Kidney capillary endothelial cell (primary cell): ENCODE measurements at places on chromosomes 5 and 9.
A peak's percentile ranks its signal among the peaks of the same experiment; 100 is the strongest.

DNA sequence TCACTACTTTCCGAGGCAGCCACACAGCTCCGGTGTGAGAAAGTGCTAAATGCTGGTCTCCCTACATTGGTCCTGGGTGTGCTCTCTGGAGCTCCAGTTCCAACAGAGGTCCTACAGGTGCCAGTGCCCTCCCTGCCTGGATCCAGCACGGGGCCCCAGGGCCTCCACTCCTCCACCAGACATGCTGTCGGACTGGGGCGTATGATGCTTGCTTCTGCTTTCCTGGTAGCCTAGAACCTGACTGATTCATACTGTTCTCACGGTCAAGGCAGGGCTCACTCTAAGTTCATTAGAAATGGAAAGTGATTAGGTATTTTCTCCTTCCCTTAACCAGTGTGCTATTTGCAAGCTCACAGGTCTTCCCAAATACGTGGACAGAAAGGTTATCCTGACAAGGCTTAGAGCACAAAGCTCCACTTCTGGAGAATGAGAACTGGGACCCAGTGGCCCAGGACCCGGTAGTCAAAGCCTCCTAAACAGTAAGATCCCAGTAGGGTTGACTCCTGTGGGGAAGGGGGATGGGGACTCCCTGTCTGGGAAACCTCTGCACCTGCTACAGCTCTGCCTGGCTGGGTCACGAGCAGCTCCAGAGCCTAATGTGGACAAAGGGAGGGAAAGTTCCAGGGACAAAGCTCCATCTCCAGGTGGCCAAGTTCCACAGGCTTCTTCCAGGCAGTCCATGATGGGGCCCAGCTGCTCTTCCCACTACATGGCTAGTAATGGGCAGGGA, 98.1 kb downstream of the PAX5 start:
- DNase-seq = no peak

DNA sequence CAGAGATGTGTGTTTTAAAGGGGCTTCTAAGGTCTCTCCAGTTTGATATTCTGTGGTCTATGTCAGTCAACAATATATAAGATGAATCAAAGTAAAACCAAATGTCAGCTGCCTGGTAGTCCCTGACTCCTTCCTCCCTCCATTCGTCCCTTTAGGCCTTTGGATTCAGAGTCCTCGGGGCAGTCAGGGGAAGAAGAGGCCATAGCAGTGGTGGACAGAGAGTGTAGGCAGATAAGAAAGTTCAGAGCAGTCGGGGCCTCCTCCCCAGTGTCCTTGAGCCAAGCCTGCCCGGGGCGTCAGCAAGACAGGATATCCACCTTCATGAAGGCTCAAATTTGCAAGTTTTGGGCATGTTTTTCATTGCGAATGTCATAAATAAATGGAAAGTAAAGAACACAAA, 110.6 kb downstream of the ADAMTS16 start:
- DNase-seq = no peak

- no peak for DNase-seq
Measured at GRCh38 chr5:43427306-43427705, 15.1 kb upstream of the CCL28 start.

DNA sequence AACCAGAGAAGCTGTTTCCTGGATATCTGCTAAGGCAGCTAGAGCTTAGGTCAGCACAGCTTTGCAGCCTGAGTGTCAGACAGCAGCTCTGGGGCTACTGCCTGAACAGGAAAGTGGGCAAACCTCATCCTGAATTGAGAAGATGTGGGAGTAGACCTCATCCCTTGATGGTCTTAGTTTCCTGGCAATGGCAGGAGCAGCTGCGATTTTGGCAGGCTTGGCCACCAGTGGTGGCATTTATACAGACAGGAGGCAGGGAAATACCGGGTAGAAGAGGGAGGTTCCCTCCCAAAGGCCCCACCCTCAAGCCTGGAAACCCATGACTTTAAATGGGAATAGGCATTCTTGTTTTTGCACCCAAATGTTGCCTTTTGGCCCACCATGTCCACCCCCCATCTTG, 69.7 kb downstream of the LIX1 start:
- no peak for DNase-seq

DNA sequence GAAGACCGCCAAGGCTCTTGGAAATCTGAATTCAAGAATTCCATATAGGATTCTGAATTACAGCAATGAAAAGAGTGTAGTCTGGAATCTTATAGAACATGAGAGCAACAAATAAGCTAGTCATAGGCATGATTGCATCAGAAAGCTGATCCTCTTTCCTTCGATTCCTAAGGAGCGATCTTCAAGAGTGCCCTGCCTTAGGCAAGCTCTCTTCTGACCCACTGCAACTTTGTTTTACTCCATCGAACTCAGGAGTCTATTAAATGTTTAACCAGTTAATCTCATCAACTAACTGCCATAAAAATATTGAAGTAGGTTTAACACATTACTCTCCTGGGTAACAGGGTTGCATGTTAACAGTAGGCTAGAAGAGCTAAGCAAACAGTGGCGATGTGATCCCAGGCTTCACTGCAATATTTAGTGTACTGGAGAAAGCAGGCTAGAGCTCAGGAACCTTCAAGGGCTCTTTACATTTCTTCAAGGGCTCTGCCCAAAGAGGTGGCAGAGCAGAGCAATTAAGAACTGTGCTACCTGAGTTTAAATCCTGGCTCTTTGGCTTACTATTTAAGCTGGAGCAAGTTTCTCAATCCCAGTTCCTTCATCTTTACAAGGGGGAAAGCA, 146.3 kb downstream of the RORB start:
- no peak for DNase-seq

DNA sequence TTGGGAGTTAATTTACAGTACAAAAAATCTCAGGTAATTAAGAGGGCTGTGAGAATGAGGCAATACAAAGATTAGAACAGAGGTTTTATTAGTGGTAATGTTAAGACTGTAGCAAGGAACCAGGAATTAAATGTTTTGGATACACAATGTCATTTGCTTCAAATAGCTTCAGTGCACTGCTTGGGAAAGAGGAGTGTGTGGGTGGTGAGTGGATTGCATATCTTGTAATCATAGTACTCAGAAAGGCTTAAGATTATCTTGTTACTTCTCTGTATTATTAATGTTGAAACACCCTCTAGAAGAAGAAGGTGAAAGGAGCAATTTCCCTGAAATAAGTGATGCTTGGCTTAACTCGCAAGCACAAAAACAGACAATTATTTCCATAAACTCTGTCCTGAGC, 21.0 kb upstream of the TBCA start:
- no peak for DNase-seq

- DNase-seq = peak; percentile 15
Measured at GRCh38 chr5:159038907-159039306, 60.8 kb downstream of the EBF1 start.

- peak; percentile 44 for DNase-seq
Measured at GRCh38 chr9:22469928-22470544, 23.4 kb downstream of the DMRTA1 start.

GRCh38 chr9:18596920-18597319, 123.0 kb downstream of the ADAMTSL1 start:
- no peak for DNase-seq

- no peak for DNase-seq
Measured at GRCh38 chr5:101370181-101370580, 467.1 kb upstream of the ST8SIA4 start.

DNA sequence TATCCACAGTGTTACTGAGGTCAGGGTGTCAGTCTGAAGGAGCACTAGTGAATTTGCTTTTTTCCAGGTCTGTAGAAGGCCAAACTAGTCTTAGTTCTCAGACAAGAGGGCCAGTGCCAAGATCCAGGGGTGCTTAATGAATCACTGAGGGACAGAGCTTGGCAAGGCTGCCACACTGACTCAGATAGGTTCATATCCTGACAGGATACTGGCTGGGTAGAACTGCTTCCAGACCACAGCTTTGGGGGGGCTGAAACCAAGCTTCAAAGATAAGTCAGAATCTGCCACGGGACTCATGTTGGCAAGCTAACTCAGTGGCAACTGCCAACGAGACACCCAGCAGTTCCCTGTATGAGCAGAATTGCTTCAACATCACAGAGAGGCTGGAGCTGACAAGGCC, 1125.4 kb downstream of the EFNA5 start:
- no peak for DNase-seq

- DNase-seq = no peak
Measured at GRCh38 chr9:114414346-114414745, 26.6 kb upstream of the AKNA start.

- no peak for DNase-seq
Measured at GRCh38 chr5:116668390-116668789, 93.8 kb upstream of the SEMA6A start.

DNA sequence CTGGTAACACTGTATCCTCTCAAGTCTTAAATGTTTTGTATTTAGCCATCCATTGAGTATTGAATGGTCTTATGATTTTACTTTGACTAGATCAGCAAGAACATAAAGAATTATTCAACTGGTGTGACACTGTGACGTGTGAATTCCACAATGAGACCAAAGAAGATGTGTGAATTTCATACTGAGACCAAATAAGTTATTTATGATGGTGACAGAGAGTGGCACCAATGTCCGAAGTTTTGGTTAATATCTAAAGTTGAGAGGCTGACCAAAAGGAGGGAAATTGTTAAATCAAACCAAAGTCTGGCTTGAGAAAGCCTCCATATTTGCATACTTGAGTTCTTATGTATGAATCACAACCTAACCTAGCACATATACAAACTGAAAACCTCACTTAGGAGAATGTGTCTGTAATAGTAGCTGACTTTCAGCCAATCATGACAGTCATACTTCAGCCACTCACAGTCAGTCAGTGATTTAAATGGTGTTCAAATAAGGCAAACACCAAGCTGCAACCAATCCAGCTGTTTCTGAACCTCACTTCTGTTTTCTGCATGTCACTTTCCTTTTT, 31.5 kb upstream of the FAM170A start:
- no peak for DNase-seq

DNA sequence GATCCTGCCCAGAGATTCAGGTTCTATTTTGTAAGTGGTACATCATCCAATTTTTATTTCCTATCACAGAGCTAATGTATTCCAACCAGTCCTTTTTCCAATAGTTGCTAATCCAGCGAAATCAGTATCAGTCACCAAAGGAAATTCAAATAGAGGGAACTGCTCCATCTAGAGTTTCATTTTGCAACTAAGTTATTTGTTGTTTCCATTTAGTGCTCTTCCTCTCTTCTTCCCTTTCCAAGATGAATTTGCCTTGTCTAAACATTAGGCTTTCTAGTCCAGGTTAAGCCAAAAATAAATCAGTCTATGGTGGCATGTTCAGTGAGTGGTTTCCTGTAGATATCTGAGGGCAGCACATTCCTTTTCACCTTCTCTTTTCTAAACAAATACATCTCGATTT, 79.8 kb upstream of the SPATA31D4 start:
- peak; percentile 16 for DNase-seq

DNA sequence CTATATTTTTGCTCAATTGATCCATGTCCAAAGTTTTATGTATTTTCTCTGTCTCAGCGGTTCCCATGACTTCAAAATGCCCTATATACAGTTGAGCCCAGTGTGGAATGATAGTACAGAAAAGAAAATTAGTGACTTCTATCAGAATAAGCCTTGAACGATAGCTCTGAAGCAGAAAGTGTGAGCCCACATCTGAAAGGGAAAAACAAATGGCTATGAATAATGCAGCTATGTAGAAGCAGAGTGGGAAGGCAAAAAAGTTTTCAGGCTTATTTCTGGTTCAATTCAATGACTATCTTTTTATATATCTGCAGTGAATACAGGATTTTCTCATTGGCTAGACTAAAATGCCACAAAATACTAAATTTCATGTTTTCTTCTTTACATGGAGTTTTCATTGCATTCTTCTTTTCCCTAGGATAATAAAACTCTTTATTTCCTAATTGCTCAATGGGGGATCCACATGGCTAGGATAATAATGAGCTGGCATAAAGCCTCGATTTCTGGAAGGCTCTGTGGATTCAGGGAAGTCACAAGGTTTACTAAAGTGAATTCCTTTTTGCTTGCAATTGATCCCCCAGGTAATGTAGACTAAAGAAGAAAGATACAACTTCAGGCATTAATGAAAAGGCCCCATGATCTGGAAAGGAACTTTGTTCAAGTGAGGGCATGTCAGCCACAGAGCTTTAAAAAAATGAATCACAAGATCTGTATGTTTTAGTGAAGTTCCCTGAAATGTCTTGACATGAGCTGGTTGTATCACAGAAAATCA, 377.0 kb upstream of the RIOK2 start:
- DNase-seq = no peak

DNA sequence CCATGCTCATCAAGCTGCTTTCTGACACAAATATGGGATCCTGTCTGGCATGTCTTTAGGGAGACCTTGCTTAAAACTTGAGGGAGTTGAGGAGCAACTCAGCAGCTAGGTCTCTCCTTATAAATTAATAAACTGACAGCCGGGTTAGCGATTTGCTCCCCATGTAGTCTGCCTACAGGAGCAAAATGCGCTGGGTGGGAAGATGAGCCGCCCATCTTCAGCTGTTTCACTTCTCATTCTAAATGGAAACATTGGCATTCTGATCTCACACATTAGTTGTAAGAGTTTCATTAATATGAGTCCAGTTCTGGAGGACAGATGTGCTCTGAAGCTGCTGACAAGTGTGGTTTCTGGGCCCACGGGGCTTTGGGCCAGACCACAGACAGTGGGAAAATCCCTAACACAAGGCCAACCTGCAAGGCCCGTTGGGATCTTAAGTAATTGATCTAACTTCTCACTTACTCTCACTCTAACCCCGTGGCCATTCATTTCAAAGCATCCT, 197.0 kb downstream of the MCTP1 start:
- no peak for DNase-seq

DNA sequence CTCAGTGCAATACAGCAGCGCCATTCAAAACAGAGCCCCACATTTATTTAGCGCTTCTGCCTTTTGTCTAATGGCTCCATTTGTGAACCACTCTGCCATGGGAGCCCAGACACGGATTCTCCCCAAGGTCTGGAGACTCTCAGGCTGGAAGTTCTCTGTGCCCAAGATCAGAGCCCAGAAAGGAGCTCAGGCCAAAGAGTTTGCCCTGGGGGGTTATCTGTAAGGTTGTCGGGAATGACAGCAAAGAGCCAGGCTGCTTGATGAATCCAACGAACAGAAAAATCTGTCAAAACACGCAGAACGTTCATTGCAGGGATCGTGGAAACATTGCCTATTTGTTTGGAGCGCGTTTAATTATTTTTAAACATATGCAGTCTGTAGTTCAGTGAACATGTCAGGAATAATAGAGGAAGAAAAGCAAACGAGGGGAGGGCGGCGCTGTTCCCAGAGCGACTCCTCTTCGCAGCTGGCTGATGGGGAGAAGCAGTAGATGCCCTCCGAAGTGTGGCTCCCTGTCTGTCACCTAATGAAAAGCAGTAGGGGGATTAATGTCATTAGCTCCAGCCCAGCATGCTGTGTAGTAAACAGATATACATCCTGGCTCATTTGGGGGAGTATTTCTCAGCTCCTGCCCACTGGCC, 464.9 kb upstream of the MPDZ start:
- DNase-seq = no peak

- no peak for DNase-seq
Measured at GRCh38 chr9:82127465-82127864, 138.9 kb downstream of the SPATA31D1 start.
